ENCODE measurements at places on chromosomes 5 and 9.

- no peak for DNase-seq
These were observed 86.6 kb upstream of the NR4A3 start for GRCh38 chr9:99735041-99735440.

DNA sequence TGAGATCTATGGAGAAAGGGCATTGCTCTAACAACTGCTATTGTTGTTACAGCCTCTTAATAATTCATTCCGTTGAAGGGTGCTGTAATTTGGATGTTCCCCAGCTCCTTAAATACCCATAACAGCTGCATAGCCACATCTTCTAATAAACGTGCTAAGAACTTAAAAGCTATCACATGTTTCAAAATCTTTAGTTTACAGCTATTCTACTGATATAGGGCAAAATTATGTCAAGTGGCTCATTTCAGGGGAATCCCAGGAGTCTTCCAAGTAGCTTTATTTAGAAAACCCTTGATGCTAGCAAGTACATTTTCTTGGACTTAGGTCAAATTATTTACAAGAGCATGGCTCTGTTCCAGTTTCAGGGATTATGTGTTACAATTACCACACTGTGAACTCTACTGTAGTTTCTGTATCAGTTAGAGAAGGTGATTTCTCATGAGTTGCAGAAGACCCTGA, 990.4 kb upstream of the ACO1 start:
- DNase-seq = no peak

DNA sequence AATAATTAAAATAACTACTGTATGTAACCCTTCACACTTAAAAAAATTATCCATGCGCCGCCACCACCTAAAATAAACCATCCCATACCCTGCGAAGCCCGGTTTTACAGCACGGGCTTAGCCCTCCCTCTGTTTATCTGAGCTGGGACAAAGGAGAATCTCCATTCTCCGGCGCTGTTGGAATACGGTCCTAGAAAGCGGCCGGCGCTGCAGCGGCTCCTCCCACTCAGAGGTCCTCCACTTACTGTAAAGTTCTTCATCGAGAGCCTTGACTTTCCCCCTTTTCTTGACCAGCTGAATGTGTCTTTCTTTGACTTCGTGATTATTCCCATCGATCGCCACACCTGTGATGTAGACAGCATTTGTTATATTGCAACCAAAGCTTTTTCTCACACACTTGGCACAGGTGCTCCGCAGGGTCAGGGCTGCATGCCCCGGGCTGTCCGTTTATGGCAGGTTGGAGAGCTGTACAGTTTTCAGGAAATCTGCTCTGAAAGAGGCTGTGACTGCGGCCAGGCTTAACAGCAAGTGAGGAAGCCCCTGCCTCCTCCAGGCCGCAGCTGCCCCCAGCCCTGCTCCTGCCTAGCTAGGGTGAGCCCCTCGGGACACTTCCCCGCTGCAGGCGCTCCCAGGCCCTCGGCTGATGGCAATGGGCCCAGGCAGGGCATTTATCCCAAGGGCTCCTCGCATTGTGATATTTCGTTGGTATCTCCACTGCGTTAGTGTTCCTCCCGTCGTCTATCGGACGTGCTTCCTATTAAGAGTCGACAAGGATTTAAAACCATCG, 16.7 kb downstream of the GFPT2 start:
- DNase-seq = no peak

DNA sequence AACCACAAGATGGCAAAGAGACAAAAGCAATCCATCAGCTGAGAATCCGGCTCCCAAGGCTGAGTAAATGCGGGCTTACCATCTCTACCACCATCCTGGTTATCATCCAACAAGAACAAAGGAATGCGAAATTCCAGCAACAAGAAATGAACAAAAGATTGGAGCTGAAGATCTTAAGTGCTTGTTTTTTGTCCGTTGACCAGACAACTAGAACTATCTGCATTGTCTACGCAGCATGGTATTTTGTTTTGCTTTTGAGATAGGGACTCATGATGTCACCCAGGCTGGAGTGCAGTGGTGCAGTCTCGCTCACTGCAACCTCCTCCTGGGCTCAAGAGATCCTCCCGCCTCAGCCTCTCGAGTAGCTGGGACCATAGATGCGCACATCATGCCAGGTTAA, 88.9 kb downstream of the ZNF366 start:
- DNase-seq = no peak

- no peak for DNase-seq
These were observed 90.8 kb upstream of the CCDC152 start for GRCh38 chr5:42665857-42666256.

DNA sequence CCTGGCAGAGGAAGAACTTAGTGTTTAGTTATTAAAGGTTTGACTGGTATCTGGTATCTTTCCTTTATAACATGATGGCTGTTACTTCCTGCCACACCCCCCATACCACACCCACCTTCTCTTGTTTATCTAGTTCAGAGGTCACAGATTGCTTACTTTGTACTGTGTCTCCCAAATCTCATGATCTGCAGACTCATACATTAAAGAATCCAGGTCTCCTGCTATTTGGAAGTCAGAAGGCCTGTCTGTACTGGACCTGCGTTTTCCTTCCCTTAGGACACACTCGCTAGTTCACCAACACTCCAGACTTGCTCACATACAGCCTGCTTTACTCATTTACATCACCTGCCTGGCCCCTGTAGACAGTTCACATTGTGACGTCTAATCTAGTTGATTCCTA, 39.3 kb downstream of the NUDT12 start:
- no peak for DNase-seq

GRCh38 chr5:138252944-138253343, 21.5 kb downstream of the GFRA3 start:
- no peak for DNase-seq

GRCh38 chr9:122265149-122265915, 650 bp downstream of the MRRF start:
- DNase-seq = peak; percentile 37

DNA sequence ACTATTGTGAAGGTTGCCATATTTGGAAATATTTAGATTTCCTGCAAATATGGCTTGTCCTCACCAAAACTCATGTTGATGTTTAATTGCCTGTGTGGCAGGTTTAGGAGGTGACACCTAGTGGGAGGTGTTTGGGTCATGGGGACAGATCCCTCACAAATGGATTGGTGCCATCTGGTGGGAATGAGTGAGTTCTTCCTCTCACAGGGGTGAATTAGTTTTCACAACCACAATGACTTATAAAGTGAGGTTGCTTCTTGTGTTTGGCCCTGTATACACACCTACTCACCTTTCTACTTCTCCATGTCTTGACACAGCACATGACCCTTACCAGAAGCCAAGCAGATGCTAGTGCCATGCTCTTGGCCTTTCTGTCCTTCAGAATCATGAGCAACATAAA, 41.1 kb downstream of the ISOC1 start:
- no peak for DNase-seq

DNA sequence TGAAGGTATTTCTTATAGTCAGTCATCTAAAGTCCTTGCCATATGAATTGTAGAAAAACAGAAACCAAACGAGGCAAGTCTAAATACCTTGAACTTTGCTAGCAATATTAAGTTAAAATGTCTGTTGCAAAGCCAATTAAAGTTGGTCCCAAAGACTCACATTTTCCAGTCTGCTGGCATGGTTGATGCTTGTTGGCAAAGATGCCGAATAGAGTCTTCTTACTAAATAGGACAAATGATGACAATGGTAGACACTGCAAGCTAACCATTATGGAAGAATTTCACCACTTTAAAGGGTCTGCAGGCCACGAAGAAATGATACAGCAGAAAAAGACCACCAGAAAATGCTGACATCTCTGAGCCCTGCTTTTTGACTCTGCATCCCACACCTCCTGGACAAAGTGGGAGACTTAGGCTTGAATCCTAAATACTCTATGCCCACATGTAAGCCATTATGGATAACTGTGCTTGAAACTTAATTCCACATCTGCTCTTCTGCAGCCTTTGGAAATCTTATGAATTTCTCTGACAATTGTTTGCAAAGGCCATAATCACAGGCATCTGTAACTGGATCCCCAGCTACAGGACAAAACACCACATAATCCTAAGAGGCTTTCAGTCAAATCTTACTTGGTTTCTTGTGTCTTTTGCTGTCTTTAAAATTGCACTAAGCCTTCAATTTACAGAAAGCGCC, 61.3 kb downstream of the LHFPL2 start:
- no peak for DNase-seq

DNA sequence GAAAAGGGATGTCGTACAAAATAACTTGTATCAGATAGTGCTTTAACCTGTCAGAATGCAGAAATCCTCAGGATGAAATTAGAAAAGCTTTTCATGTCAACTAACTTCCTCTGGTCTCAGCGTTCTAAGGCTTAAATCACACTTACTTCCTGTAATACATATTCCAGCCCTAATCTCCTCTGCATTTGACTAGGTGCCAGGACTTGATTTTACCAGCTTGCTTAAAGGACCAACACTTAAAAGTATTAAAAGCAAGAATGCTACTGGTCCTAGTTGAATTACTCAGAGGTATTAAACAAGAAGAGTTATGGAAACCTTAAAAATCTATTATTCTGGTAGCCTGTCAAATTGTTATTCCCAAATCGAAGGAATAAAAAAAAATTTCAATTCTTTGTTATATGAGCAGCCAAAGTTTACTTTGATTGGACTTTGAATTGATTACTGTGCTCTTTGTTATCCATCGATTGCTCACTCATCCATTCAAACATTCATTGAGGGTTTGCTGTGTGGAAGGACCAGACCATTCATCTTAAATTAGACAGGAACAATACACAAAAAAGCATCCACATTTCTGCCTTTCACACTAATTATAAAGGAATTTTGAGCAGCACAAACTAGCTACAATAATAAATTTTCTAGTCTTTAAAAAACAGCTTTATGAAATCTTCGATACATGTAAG, 108.7 kb downstream of the MUSK start:
- no peak for DNase-seq

Measured in LNCaP clone FGC (cell line).